ENCODE measurements at places on chromosomes 7 and 10.

GRCh38 chr10:77390481-77390891 is 247.1 kb downstream of the KCNMA1 start:
- peak; percentile 14 for DNase-seq

DNA sequence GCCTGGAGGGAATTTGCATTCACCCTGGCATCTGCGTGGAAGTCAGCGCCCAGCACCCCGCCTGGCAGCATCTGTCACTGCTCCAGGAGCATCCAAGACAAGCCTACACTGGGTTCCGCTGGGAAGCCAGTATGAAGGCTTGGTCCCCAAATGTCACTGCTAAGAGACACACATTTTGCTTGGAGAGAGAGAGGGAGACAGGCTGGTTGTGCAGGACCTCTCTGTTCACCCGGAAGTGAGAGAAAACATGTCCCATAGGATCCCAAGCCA is 119.5 kb downstream of the SEC23IP start:
- DNase-seq: no peak

- DNase-seq: no peak
Observed at GRCh38 chr7:157863906-157864810, 527.4 kb downstream of the DNAJB6 start.

DNA sequence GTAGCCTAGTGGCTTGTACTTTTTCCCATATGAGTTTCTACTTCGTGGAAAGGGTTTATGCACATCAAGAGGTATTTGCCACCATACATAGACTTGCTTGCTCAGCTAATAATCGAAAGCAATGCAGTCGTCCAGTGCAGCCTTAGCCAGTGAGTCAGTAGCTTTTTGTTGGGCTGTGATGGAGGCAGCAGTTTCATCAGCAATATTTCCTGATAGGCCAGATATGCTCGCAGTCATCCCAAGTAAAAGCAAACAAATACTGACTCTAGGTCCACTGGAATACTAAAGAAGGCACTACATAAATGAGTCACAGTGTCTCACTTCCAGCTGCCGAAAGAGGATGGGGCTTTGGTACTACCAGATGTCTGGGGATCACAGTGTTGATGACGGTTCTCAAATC is 2.1 kb upstream of the BNIP3 start:
- DNase-seq: peak; percentile 64

DNA sequence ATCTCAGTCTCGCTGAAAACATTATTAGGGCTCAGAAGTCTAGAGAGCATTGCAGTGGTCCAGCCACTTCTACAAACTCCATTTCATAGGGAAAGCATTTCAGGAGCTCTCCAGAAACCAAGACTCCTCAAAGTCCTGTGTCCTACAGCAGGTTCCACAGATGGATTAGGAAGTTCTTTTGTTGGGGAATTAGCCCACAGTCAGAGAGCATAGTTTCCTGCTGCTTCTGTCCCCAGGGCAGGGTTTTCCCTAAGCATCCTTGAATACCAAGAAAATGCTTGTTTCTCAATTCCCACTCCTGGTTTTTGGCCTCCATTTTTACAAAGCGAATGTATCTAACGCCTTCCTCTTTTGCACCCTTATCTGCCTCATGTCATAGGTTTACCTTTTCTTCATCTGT is 235.9 kb upstream of the PODXL start:
- no peak for DNase-seq

GRCh38 chr10:31073996-31074721 is 42.5 kb upstream of the ZNF438 start:
- DNase-seq: no peak

DNA sequence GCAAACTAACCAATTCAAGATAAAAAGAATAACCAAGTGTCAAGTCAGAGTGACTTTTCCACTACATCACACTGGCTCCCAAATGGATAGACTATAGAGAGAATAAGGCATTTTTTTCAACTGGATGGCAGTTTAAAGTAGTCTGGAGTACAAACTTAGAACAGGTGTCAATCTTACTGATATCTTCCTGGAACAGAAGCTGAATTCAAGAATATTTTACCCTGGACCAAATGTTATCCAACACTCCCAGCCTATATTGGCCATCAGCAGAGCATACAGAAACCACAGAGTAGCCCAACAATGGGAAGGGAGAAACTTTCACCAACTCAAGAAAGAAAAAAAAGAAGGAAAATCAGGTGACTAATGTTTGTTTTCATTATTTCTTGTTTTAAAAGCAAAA is 11.5 kb downstream of the IDE start:
- DNase-seq: no peak

Measured in MG63 (cell line).